ENCODE measurements at places on chromosomes 5 and 9.
A peak's percentile ranks its signal among the peaks of the same experiment; 100 is the strongest.

DNA sequence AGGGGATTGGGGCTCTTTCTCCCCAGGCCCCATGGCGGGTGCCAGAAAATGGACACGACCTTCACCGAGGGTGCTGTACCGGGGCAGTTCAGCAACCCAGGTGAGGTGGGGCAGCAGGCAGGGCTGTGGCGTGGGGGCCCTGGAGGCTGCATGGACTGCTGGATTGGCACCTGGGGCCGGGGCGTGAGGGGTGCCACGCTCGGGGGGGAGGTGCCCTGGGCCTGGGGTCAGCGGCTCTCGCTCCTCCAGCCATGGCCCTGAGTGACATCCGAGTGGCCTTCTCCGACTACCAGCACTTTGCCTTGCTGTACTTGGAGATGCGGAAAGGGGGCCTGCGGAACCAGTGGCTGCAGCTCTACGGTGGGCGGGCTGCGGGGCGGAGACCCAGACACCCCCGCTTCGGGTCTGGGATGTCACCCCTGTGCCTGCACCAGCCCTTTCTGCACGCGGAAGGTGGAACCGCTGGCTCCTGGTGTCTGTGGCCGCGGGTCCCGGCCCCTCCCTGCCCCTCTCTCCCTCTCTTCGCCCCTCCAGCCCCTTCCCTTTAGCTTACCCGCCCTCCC is 1.8 kb downstream of the LCNL1 start:
- DNase-seq, result peak; percentile 34

DNA sequence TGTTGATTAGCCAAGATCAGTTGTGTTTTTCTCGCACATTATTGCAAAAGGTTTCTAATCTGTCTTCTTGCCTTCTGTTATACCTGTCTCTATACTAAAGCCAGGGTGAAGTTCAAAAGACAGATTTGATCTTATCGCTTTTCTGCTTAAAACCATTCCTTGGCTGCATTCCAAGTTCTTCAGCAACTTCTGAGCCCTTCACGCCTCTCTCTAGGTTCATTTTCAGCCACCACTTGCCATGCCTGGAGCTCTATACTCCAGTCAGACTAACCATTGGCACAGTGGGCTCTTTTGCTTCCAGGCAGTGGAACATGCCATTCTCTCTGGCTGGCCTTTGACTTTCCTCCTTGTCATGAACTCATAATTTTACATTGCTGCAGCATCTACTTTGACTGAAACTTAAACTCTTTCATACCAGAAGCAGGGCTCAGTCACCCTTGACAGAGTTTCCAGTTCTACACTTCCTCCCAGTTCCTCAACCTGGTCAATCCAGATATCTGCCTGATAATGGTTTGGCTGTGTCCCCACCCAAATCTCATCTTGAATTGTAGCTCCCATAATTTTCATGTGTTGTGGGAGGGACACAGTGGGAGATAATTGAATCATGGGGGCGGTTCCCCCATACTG is 114.4 kb downstream of the SLC12A2 start:
- peak; percentile 31 for DNase-seq

DNA sequence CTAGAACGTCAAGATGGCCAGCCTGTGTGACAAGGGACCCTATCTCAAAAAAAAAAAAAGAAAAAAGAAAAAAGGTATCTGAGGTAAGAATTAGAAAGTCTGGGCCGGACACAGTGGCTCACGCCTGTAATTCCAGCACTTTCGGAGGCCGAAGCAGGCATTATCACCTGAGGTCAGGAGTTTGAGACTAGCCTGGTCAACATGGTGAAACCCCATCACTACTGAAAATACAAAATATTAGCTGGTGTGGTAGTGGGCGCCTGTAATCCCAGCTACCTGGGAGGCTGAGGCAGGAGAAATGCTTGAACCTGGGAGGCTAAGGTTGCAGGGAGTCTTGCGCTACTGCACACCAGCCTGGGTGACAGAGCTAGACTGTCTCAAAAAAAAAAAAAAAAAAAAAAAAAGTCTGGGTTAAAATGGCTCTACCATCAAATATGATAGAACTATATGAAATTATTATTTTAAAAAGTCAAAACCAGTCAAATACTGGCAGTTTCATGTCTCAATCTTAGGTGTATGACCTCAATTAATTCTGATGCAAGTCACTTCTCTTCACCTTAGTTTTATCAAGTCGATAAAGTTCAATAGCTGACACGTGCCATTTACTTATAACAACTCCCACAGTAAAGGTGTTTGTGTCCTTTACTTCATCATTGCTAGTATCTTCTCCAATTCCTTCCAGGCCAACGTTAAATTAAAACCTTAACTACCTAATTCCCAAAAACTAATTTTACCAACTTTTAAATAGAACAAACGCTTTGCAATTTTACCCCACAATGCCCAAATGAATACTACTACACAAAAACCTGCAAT is 1.1 kb downstream of the RPS23 start:
- DNase-seq, result no peak

- no peak for DNase-seq
These were observed 156.0 kb downstream of the COL23A1 start for GRCh38 chr5:178434016-178434761.

- DNase-seq, result no peak
These were observed 382.4 kb downstream of the TMEM167A start for GRCh38 chr5:82694711-82695285.

DNA sequence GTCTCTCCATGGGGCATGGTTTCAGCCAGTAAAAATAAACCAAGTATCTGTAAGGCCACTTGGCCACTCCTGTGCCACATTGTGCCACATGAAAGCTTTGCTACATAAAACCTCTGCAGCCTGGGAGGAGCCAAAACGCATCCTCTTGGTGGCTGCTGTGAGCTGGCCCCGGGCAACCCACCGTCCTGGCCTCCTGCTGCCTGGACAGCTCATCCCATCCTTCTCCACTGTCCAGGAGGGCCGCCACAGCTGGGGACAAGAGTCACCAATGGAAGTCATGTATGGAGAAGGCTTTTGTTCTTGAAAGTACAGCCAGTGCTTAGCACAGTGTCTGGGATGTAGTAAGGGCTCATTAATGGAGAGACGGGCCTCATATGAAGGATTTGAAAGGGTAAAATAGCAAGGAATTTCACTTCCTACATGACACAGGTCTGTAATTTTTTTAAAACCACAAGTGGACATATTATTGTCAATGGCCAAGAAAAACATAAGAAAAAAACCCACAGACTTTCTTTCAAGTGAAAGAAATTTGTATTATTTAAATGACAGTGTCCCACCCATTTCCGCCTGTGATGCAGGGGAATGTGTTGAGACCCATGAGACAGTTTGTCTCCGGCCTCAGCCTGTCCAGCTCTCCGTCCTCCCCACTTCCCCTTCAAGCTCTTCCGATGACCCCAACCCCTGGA is 6.6 kb downstream of the PTGES start:
- DNase-seq, result peak; percentile 77

GRCh38 chr5:54761213-54761701 is 224.1 kb downstream of the ESM1 start:
- peak; percentile 94 for DNase-seq

- no peak for DNase-seq
These were observed 448.3 kb upstream of the NMUR2 start for GRCh38 chr5:152853361-152853760.

DNA sequence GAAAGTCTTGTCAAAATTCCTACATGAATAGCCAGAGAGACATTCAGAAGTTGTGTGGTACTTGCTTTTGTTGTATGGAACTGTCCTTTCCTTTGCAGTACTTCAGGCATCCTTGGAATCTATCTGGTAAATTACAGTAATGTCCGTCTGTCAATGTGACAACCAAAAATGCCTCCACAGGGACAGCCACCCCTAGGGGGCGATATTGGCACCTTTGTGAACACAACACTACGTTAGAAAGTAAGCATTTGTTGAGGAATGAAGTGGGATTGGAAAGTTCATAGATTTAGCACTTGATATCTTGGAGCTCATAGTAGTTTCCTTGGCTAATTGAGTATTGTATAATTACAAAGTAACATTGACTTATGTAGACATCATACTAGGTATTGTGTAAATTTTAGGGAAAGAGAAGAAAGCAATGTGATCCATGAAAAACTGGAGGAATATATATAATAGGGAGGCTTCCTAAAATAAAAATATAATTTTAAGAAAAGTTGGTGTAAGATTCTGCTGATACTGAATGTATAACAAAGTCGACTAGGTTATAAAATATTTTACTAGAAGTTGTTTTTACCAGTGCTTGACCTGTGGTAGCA is 32.7 kb downstream of the TMEFF1 start:
- peak; percentile 82 for DNase-seq
